ENCODE measurements at places on chromosomes 2 and 18. TPM values are rescaled to one million over a fixed set of nuclear protein-coding genes. Genes with fewer than 3 reads are reported as not detected.

The MPV17 gene
- 85.9 TPM for total RNA-seq

DNA sequence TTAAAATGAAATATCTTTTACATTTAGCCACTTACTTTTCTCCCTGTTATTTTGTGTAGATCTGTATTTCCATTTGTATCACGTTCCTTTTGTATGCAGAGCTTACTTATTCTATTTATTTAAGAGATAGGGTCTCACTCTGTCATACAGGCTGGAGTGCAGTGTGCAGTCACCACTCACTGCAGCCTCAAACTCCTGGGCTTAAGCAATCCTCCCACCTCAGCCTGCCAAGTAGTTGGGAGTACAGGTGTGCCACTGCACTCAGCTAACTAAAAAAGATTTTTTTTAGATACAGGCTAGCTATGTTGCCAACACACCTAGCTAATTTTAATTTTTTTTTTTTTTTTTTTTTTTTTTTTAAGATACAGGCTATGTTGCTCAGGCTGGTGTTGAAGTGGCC lies 10.9 kb downstream of the PTPN18 start:
- DNase-seq = no peak

The GKN2 gene
- not detected for total RNA-seq

The CNGA3 gene
- total RNA-seq = not detected

GRCh38 chr18:51668607-51669006 lies 471.1 kb upstream of the MEX3C start:
- DNase-seq = no peak

DNA sequence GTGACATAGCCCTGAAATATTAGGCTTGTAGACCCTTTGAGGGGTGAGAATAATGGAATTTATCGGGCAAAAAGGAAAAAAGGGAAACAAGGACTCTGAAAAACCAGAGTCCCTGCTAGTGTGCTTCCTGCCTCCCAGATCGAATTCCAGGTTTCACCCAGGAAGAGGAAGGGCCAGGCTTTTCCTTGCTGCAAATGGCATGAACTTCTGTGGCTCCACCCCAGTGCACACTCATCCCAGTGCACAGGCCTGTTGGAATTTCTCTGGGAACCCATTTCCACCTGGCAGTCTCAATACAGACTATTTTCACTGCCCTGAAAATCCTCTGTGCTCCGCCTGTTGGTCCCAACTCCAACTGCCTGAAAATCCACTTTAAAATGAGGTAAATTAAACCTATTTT lies 29.9 kb downstream of the C18orf54 start:
- no peak for DNase-seq

GRCh38 chr2:20050104-20050645 lies 1.3 kb downstream of the LAPTM4A start:
- DNase-seq = peak; percentile 62

The SCG2 gene
- not detected for total RNA-seq

GRCh38 chr2:126776692-126777619 lies 121.0 kb downstream of the GYPC start:
- DNase-seq = peak; percentile 72

All from CD8-positive, alpha-beta memory T cell (primary cell).